Left lobe of liver (tissue), 2 donors: ENCODE measurements at places on chromosomes 1 and 21. TPM values are rescaled to one million over a fixed set of nuclear protein-coding genes. Genes with fewer than 3 reads are reported as not detected.
A peak's percentile ranks its signal among the peaks of the same experiment; 100 is the strongest.

The IGSF9 gene
- total RNA-seq: 17.0 TPM

The MRTO4 gene
- total RNA-seq: 8.7 TPM

The DNMT3L gene
- 1.1 TPM for total RNA-seq

The IFNLR1 gene
- total RNA-seq: 4.5 TPM

The BACH1 gene
- 27.0 TPM for total RNA-seq

DNA sequence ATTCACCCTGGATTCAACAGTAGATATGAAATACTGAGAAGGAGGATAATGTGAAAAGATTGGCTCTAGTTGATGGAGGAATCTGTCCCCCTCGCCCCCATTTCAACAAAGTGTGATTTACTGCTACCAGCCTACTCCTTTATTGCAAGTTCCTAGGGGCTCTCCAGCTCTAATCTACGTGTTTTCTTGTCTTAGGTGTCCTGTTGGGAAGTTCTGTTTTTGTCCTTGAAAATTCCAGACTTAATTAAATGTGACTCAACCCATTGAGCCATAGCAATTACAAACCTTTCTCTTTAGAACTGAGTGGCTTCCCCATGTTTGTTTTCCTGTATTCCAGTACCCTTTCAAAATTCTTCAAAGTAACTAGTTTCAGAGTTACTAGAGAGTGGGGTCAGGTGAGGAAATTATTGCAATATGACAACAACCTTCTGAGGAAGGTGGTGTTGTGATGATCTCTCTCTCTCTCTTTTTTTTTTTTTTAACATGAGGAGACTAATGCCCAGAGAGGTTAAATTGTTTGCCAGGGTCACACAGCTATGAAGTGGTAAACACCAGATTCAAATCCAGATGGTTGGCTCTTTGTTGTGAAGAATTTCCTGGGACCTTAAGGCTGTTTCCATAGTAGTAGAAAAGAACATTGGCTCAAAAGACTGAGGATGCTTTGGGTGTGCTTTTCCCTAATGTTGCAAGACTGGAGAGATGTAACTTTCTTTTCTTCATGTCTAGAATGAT lies 3.5 kb downstream of the RGL1 start:
- no peak for DNase-seq

- DNase-seq: peak; percentile 42
These were observed 4.0 kb downstream of the KLHDC7A start for GRCh38 chr1:18484721-18485120.

- DNase-seq: no peak
These were observed 16.7 kb downstream of the FMO3 start for GRCh38 chr1:171107262-171107940.

DNA sequence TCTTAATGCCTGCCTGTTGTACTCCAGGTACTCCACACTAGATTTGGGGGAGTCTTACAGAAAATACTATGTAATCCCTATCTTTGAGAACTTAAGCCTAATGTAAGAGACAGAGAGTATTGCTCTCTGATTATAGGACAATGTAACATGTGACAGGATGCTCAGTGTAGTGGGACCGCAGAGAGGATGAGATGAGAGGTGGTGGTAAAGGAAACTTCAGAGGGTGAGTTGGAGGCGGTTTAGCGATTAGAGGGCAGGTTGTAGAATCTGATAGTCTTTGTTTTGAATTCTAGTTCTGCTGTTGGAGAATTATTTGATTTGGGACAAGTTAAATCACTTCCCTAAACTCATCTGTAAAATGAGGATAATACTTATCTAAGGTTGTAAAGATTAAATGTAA lies 5.4 kb downstream of the SOAT1 start:
- no peak for DNase-seq

GRCh38 chr21:29092102-29092959 lies 18.9 kb upstream of the CCT8 start:
- DNase-seq: peak; percentile 83

- no peak for DNase-seq
These were observed 211.1 kb downstream of the DUSP10 start for GRCh38 chr1:221530791-221531190.

DNA sequence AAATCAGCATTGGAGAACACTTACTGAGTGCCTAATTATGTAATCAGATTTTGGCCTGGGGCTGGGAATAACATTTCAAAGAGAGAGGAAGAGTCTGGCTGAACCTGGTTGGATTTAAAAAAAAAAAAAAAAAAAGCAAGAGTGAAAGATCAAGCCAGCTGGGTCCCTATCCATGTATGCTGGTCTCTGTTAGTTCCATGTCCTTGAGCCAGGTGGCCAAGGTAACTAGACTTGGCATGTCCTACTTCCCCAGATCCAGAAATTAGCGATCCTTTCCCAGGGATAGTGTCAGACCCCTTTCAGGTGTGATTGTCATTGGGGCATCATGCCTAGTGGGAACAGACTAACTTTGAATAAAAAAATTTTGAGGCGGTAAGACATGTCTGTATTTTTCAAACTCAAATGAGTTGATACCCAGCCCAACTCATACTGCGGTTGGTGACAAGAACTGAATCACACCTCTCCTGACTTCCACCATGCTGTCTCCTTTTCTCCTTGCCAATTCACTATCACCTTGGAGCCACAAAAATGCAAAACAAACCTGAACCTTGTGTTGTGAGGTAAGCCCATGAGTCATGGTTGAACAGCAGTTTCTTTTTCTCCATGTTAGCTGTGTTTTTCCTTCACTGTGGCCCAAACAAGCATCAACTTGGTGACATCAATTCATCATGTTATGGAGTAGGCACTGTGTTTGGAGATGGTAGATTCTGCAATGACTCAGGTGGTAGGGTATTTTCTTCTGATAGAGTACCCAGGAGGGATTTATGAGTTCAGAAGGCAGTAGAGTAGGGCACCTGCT lies 24.5 kb upstream of the PPP2R5A start:
- no peak for DNase-seq

- no peak for DNase-seq
These were observed 253.2 kb downstream of the FMN2 start for GRCh38 chr1:240344918-240345317.

DNA sequence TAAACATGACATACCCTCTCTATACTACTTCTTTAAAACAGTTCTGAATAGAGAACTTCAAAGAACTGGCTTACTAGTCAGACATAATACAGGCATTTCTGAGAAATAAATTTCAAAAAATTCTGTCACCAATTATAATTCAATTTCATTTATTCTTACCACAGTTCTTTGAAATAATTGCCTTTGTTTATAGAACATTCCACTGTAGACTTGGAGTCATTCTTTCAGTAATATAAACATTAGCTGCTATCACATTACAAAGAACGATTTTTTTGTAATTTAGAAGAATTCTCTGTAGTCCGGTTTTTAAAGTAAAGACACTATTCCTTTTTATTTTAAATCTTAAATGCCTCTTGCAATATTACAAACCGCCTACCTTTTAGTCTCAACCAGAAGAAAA lies 146.4 kb upstream of the COL11A1 start:
- no peak for DNase-seq
